ENCODE measurements at places on chromosomes 1 and 21.

GRCh38 chr21:34782506-34783360 lies 113.9 kb downstream of the CLIC6 start:
- DNase-seq = no peak

DNA sequence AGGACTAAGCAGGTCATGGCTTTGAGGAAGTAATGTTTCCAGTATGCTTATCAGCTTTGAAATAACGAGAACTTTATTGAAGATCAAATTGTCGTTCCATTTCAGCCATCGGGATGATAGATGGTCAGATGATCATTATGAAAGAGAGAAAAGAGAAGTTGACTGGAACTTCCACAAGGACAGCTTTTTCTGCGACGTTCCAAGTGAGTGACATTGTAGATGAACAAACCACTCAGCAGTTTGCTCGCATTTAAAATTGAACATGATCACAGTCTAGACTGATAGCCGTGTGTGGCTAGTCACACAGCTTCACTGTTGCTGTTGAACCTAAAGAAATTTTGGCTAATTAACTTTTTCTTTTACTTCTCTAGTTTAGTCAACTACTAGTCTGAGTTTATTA lies 151.1 kb downstream of the TLR5 start:
- no peak for DNase-seq

DNA sequence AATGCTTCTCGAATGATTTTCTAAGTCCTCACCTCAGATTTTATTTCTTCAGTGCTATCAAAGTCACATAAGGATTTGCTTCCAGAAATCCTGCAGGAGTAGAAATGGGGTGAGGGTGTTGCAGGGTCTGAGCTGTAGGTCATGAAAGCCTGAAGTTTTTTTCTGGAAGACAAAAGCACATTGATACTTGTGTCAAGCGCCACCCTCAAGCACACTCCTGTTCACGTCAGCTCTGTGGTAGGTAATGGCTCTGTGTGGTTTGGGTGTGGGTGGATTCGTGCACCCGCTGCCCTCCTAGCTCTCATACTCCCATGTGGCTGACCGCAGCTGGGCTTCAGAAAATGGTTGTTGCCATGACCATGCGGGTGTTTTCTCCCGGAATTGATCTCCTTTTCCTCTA lies 39.9 kb downstream of the AKNAD1 start:
- DNase-seq = peak; percentile 85

GRCh38 chr1:241229711-241230110 lies 127.3 kb downstream of the RGS7 start:
- no peak for DNase-seq

DNA sequence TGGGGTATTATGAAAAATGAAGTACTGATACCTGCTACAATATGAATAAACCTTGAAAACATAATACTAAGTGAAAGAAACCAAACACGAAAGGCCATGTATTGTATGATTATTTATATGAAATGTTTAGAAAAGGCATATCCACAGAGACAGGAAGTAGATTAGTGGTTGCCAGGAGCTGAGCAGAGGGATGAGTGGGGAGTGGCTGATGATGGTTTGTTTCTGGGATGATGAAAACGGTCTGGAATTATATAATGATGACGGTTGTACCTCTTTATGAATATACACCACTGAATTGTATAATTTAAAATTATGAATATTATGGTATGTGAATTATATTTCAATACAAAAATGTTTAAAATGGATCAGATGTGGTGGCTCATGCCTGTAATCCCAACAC lies 63.8 kb upstream of the MPC2 start:
- DNase-seq = no peak

DNA sequence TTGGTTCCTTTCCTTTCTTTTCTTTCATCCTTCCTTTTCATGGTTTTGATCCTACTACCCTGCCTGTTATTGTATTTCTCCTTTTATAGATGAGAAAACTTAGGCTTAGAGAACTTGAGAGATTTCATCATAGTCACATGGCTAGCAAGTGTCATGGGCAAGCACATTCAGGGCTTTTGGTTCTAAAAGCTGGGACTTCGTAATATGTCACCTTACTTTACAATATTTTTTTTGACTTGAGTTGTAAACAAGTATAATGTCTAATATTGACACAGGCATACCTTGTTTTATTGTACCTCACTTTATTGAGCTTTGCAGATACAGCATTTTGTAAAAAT lies 70.7 kb downstream of the MTR start:
- no peak for DNase-seq

GRCh38 chr21:36703123-36703522 lies 4.2 kb downstream of the SIM2 start:
- DNase-seq = no peak

GRCh38 chr1:56463376-56463775 lies 116.0 kb downstream of the PLPP3 start:
- DNase-seq = no peak

GRCh38 chr21:26433386-26433785 lies 139.7 kb downstream of the CYYR1 start:
- DNase-seq = no peak
